ENCODE measurements at places on chromosomes 2 and 18. TPM values are rescaled to one million over a fixed set of nuclear protein-coding genes. Genes with fewer than 3 reads are reported as not detected.

CCDC74A gene
- polyA plus RNA-seq, result 65.7 TPM

AQP12B gene
- not detected for polyA plus RNA-seq

MARCO gene
- polyA plus RNA-seq, result 0.32 TPM

PAIP2B gene
- polyA plus RNA-seq, result 0.42 TPM

IL1RL1 gene
- not detected for polyA plus RNA-seq

VWA3B gene
- not detected for polyA plus RNA-seq

ACMSD gene
- polyA plus RNA-seq, result not detected

SYT4 gene
- 0.11 TPM for polyA plus RNA-seq

FBLN7 gene
- polyA plus RNA-seq, result not detected

HYCC2 gene
- 11.6 TPM for polyA plus RNA-seq

FIGLA gene
- not detected for polyA plus RNA-seq

SERPINB4 gene
- polyA plus RNA-seq, result not detected

SLC35F5 gene
- 15.2 TPM for polyA plus RNA-seq

LYPD6B gene
- polyA plus RNA-seq, result 5.8 TPM

HRH4 gene
- not detected for polyA plus RNA-seq

DNAH7 gene
- polyA plus RNA-seq, result 0.13 TPM

SCG2 gene
- polyA plus RNA-seq, result not detected

SLC23A3 gene
- 0.43 TPM for polyA plus RNA-seq

VWC2L gene
- not detected for polyA plus RNA-seq

CYS1 gene
- 1.3 TPM for polyA plus RNA-seq

AP1S3 gene
- 14.6 TPM for polyA plus RNA-seq

RAB31 gene
- 19.3 TPM for polyA plus RNA-seq

KIF5C gene
- 0.36 TPM for polyA plus RNA-seq

ZRANB3 gene
- 10.3 TPM for polyA plus RNA-seq

CEP76 gene
- 12.8 TPM for polyA plus RNA-seq

MYO5B gene
- 1.5 TPM for polyA plus RNA-seq

DOK6 gene
- 0.09 TPM for polyA plus RNA-seq

LYG2 gene
- 0.30 TPM for polyA plus RNA-seq

ASPRV1 gene
- 0.60 TPM for polyA plus RNA-seq

SERPINB11 gene
- polyA plus RNA-seq, result not detected

TMEFF2 gene
- polyA plus RNA-seq, result not detected

SMYD1 gene
- 0.09 TPM for polyA plus RNA-seq

IL36RN gene
- not detected for polyA plus RNA-seq

EML6 gene
- polyA plus RNA-seq, result 0.42 TPM

TSPYL6 gene
- not detected for polyA plus RNA-seq

ALPG gene
- not detected for polyA plus RNA-seq

DQX1 gene
- 1.1 TPM for polyA plus RNA-seq

OR6B2 gene
- polyA plus RNA-seq, result not detected

SAG gene
- polyA plus RNA-seq, result not detected

SERPINB13 gene
- polyA plus RNA-seq, result not detected

DNAJC5G gene
- not detected for polyA plus RNA-seq

ARHGAP15 gene
- polyA plus RNA-seq, result 65.9 TPM

NPPC gene
- not detected for polyA plus RNA-seq

KCNJ13 gene
- polyA plus RNA-seq, result 0.38 TPM
